ENCODE measurements at places on chromosomes 16 and 17.

- no peak for DNase-seq
These were observed 103.1 kb downstream of the RPTOR start for GRCh38 chr17:80647746-80648145.

- peak; percentile 64 for DNase-seq
These were observed 191.1 kb downstream of the ZFHX3 start for GRCh38 chr16:72856797-72857196.

DNA sequence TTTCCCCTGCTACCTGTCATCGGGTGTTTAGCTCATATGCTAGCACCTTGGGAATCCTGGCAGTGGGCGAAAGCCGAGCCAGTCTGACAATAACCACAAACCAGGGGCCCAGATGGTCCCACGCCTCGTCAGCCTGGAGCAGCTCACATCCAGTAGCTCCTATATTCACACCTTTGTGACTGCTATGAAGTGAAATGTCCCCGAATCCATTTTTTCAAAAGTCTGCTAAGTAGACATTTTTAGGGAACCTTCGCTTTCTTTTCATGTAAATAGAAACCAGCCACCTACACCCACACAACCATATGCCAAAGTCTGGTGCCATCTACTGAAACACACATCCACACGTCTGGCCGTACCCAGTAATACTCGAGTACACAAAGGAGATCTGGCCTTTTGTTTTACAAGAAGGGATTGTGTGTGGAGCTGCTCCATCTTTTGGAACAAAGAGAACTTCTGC lies 176.8 kb downstream of the SLC39A11 start:
- no peak for DNase-seq

DNA sequence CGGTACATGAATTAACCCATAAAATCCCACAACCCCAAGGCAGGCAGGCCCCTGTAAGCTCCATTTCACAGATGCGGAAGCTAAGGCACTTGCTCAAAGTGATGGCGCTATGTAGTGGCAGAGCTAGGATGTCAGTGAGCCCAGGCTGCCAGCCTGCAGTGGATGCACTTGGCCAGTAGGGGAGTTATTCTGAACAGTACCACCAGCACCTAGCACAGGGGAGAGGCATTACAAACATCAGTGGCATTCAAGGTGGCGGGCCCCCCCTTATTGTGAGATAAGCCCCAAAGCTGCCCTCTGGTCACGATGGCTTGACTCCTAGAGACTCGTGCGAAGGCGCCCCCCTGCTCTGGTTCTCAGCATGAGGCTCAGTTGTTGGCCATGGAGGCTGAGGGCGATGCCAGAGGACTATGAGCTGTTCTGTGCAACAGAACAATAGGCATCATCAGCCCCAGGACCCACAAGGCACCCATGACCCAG lies 33.8 kb downstream of the GTF3C1 start:
- DNase-seq = peak; percentile 43

DNA sequence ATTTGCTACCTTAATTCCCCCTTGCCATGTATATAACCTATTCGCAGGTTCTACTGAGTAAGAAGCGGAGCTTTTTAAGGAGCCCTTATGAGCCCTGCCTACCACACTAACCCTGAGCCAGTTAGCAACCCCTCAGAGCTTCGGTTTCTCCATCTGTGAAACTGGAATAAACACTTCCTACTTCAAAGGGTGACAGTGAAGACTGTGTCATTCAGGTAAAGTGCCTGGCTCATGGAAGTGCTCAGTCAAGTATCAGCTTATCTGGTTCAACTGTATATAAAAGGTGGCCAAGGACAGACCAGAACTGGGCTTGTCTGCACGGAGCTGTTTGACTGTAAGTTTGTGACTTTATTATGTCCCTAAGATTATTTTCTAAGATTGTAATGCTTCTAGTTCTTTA lies 31.0 kb downstream of the TXNDC11 start:
- DNase-seq = no peak

GRCh38 chr17:59830007-59830630 lies 62.6 kb downstream of the TUBD1 start:
- no peak for DNase-seq

GRCh38 chr16:86906623-86907022 lies 328.3 kb downstream of the FOXL1 start:
- no peak for DNase-seq

DNA sequence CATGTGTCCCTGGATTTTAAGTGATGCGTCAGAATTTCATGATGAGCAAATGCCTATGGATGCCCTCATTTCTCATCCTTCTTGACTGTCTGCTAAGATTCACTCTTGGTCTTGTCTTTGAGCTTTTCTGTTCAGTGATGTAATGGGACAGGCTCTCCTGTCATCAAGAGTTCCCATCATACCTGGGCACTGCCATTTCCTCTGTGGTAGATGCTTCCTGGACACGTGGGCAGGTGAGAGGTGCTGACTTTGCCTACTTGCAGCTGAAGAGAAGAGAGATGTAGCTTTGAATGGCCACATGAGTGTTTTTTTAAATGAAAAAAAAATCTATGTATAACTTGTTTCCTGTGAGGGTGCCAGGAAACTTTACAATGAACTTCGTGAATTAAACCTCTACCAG lies 557.7 kb downstream of the MAF start:
- no peak for DNase-seq

DNA sequence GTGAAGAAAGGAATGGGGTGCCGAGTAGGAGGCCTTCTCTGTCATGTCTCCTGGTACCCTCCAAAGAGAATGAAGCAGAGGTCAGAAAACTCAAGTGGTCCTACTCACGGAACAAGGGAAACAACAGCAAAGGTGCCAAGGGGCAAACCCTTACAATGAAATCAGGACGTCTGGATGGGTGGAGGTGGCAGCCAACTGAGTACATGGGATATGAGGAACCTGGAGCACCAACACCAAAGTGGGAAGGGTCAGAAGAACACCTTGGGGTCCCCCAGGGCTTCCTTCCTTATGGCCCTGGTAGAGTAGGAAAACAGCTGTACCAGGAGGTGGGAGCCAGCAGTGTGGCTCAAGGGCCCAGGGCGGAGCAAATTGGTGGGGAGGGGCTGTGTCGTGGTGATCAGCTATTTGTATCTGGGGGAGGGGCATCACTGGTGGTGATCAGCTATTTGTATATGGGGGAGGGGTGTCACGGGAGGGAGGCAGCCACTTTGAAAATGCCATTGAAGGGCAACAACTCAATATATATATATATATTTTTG lies 643 bp downstream of the HIGD1B start:
- no peak for DNase-seq

DNA sequence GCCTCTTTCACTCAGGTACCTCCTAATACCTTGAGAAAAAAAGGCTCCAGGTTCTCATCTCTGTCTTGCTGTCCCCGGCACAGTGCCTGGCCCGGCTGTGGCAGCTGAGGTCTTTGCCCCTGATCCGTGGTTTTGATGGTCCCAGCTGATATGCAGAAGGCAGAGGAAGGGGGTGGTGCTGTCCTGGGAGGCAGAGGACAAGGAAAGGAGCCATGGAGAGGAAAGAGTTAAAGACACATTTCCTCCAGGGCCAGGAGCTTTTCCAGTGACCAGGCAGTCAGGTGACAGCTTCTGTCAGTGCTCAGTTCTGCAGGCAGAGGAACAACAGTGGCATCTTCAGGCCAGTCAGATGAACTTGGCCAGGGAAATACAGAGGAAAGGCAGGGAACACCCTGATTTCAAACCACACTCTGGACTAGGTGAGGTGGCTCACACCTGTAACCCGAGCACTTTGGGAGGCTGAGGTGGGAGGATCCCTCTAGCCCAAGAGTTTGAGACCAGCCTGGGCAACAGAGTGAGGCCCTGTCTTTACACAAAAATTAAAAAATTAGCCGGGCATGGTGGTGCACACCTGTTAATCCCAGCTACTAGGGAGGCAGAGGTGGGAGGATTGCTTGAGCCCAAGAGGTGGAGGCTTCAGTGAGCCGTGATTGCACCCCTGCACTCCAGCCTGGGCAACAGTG lies 3.3 kb upstream of the COG1 start:
- peak; percentile 39 for DNase-seq

DNA sequence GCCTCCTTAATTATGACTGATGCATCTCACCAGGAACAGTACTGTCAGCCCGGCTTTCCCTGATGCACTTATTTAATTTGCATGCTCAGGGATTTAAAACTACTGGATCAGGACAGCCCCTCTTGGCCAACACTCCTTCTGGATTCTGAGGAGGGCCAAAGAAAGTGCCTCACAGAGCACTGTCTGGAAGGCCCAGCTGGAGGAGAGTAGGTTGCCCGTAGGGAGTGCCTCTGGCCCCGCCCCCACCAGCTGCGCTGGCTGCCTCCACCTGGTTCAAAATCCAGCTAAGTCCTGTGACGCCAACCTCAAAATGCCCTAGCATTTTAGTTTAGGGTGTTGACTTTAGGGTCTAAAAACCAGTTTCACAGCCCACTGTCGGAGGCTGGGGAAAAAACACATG lies 49.4 kb upstream of the SREBF1 start:
- no peak for DNase-seq

DNA sequence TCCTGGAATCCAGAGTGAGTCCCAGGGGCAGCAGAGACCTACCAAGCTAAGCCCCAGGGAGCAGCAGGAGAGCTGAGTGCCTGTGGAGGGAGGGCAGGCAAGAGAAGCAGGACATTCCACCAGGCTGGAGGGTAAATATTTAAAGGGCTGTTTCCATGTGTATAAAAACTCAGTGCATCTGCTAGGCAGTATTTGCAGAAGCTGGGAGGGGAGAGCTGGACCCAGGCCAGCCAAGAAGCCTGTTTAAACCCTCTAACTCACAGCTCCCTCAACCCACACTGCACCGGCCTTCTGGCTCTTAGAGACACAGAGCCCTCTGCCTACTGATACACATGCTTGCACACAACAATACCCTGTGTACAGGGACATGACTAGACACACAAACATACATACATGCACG lies 22.5 kb upstream of the TMEM132E start:
- DNase-seq = no peak

DNA sequence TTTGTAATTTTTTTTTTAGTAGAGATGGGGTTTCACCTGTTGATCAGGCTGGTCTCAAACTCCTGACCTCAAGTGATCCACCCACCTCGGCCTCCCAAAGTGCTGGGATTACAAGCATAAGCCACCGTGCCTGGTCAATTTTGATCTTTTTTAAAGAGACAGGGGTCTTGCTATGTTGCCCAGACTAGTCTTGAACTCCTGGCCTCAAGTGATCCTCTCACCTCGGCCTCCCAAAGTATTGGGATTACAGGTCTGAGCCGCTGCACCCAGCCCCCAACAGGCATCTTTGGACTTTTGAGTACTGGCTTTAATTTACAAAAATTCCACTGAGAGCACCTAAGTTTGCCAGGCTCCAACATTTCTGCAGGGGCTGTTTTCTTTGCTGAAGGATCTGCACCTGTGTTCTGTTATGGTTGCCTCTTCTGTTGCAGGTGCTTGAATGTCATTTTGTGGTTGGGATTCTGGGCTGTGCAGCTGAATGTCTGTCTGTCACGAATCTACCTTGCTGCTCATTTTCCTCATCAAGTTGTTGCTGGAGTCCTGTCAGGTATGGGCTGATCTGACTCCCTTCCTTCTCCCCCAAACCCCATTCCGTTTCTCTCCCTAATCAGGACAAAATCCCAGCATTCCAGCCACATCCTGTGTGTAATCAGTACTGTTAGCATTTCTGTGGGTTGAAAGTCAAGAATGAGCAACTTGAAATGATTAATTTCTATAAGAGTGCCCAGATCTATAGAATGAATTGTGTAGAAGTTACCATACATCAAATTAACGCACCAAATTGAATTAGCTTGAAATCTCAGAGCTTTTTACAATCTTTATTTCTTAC lies 8.5 kb downstream of the G6PC1 start:
- no peak for DNase-seq

GRCh38 chr16:89009343-89010209 lies 32.6 kb upstream of the CBFA2T3 start:
- no peak for DNase-seq

DNA sequence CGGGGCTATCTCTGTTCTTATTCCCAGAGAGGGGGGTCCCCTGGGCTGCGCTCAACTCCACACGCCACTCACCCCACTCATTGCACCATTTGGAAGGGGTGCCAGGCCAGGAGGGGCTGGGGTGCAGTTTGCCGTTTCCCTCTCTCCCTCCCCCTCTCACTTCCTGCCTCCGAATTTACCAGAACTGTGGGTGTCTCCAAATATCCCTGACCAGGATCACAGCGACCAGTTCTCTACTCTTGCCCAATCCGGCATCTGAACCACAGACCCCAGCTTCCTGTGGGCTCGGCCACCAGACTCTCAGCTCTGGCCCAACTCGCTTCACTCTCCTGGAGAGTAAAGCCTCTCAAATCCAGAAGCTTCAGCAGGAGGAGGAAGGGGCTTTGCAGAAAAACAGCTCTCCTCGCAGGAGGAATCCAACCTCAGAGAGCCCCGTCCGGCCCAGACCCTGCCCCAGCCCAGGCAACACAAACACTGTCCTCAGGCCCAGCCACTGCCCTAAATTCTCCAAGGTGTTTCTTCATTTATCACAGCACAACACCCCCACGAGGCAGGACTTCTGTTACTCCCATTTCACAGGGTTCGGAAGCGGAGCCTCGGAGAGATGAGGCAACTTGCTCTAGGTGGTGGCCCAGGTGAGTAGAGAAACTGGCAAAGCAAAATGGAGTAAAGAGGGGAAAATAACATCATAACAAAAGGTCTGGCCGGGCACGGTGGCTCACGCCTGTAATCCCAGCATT lies 423 bp upstream of the ASGR2 start:
- no peak for DNase-seq

GRCh38 chr16:57578521-57579360 lies 36.3 kb downstream of the ADGRG5 start:
- no peak for DNase-seq

- DNase-seq = no peak
These were observed 30.0 kb downstream of the HNF1B start for GRCh38 chr17:37714897-37715296.

GRCh38 chr17:51481370-51481769 lies 221.0 kb downstream of the UTP18 start:
- DNase-seq = no peak

DNA sequence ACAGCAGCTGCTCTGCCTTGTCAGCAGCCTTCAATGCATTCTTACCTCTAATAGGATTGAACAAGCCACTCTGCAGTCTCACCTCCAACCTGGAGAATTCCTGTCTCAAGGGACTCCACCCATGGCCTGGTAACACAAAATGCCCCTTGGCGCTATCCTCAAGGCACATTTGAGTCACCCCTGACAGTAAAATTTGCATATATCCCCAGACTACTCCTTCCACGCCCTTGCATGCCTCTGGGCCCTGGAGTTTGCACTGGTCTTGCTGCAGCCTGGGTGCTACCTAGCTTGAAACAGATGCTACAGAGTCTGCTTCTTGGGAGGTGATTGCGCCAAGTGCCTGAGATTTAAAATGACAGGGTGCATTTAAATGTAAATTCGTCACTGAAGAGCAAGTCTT lies 391.4 kb upstream of the MAF start:
- no peak for DNase-seq

GRCh38 chr17:64786337-64786736 lies 124.2 kb upstream of the SMURF2 start:
- DNase-seq = no peak

All from GM20000 (cell line).